LoVo (cell line): ENCODE measurements at places on chromosomes 11 and 22.

DNA sequence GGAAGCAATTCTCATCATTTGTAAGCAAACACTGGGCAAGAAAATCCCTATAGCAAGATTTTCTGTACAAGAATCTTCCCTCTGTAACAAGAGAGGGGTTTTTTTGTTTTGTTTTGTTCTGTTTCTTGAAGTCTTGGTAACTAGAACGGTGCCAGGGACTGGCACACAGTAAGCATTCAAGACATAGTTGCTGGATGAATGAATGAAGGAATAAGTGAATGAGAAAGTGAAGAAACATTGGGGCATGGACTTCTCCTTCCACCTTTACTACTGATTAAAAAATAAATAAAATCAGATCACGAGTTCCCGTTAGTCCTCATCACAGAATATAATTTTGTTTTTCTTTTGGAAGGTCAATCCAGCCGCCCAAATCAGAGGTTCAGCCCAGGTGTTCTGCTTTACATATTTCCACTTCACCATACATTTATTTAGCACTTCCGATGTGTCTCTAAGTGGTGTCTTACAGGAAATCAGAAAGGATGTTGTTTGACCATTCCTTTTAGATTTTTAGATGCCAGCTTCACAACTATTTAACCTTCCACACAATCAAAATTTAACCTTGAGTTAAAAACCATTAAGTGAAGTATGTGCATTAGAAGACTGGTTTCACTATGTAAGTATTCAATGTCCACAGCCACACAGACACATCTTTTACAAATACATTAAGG, 281.2 kb downstream of the CADM1 start:
- no peak for DNase-seq

DNA sequence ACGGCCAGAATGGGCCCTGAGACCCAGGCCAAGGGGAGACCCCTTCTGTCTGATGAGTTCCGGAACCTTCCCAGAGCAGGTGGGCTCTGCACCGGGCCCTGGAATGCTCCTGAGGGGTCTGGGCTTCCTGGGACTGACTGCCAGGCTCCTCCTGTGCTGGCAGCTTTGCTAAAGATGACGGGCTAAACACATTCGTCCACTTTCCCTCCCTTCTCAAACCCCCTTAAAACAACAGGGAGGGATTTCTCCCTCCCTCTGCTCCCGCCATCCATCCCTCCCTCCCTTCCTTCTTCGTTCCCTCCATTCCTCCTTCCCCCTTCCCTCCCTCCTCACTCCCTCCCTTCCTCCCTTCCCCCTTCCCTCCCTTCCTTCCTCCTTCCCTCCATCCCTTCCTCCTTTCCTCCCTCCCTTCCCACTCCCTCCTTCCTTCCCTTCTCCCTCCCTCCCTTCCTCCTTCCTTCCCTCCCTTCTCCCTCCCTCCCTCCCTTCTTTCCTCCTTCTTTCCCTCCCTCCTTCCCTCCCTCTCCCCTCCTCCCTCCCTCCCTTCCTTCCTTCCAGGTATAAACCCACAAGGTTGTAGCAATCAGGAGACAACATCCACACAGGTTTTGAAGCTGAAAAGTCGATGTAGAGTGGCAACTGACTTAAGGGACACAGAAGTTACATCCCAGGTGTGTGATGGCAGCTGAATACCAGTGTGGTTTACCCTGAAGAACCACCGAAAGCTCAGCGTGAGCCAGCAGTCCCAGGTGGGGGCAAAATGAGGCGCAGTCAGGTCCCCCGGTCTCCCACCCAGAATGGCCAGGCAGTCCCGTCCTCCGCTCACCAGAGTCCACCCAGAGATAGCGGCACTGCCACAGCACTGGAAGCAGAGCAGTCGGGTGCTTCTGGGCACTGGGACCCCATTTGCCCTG, 18.8 kb upstream of the MGAT3 start:
- DNase-seq, result no peak

DNA sequence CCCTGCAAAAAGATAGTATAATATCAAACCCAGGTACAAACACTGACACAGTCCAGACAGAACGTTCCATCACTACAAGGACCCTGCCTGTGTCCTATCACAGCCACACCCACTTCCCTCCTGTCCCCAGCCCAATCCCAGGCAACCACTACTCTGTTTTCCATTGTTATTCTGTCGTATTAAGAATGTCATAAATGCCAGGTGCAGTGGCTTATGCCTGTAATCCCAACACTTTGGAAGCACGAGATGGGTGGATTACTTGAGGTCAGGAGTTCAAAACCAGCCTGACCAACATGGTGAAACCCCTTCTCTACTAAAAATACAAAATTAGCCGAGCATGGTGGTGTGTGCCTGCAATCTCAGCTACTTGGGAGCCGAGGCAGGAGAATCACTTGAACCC, 89.0 kb downstream of the TRMU start:
- DNase-seq, result no peak

GRCh38 chr22:25169278-25170031, 30.2 kb upstream of the CRYBB3 start:
- DNase-seq, result no peak

GRCh38 chr22:32577591-32577990, 103.0 kb downstream of the FBXO7 start:
- DNase-seq, result no peak

DNA sequence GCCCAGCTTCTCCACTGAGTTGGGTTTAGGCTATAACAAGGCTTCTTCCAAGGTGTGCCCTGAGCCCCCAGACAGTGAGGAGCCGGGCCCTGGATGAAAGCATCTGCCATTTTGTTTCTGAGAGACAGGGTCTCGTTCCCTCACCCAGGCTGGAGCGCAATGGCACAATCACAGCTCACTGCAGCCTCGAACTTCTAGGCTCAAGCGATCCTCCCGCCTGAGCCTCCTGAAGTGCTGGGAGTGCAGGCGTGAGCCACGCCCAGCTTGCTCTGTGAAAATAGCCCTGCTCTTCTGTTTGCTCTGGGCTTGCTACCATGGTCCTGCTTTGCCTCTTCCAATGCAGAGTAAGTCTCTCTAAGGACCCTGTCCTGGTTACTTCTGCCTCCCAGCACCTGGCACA, 6.7 kb downstream of the DENND6B start:
- DNase-seq, result no peak

- DNase-seq, result no peak
These were observed 5.5 kb upstream of the MYO18B start for GRCh38 chr22:25736378-25737011.

DNA sequence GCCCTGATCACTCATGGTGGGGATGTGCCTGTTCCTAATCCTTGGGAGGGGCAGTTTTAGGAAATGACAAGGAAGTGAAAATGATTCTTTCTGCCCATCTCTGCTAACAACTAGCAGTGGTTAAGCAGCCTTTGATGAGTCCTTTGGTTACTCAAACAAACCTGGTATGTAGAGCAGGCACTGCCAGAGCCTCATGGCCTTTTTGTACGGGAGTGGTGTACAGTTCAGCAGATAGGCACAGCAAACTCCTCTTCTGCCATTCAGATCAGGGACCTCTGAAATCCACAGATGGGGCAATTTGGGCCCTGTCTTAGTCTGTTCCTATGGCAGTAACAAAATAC, 66.2 kb downstream of the FZD4 start:
- DNase-seq, result no peak

GRCh38 chr22:38107692-38108515, 2.6 kb downstream of the BAIAP2L2 start:
- DNase-seq, result peak; percentile 37

DNA sequence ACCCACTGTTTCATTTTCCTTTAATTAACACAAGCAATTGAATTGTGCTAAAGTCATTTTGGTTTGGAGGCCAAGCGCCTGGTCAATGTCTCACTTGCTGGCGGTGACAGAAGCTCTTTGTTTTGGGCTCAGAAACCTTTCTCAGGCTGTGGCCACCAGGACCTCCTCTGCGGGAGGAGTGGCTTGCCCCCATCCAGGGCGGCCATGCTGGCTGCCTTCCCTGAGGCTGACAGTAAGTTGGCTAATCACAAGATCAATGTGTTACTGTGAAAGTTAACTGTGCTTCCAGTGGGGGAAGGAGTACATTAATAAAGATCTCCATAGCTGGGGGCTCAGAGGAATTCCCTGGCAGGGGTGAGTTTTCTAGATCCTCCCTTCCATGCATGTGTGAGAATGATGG, 1074.5 kb downstream of the NTM start:
- DNase-seq, result no peak

DNA sequence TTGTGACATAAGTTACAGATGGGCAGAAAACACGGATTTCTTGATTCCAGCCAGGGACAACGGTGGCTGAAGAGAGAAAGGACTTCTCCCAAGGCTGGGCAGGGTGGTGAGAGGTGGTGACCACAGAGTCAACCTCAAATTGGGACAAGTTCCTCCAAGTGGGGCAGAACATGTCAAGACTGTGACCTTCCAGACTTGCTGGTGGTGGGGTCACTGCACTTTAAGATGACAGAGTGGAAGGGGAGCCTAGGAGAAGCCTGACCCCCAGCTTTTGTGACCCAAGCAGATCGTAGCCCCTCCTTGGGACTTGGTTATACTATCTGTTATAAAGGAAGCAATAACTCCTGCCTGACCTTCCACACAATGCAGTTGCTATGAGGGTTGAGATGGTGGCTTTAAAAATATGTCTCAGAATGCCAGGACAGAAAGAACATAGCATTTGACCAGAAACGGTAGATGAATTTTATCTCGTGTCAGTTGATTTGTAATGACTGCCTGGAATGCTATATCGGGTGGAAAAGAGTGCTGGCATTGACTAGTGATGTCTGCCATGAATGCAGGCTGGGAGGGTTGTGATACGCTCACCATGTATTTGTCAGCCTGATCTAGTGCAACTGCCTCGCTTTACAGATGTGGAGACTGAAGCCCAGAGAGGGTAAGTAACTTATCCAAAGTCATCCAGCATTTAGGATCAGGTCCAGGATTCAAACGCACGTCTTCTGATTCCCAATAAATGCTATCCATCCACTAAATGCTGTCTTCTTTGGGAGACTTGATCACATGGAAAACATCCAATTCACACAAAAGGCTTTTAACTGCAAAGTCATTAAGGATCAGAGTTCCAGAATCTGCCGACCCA, 18.3 kb downstream of the TST start:
- no peak for DNase-seq

- no peak for DNase-seq
These were observed 29.5 kb upstream of the FTH1 start for GRCh38 chr11:61996933-61997332.

GRCh38 chr11:10263929-10264328, 30.1 kb downstream of the SBF2 start:
- DNase-seq, result peak; percentile 9

DNA sequence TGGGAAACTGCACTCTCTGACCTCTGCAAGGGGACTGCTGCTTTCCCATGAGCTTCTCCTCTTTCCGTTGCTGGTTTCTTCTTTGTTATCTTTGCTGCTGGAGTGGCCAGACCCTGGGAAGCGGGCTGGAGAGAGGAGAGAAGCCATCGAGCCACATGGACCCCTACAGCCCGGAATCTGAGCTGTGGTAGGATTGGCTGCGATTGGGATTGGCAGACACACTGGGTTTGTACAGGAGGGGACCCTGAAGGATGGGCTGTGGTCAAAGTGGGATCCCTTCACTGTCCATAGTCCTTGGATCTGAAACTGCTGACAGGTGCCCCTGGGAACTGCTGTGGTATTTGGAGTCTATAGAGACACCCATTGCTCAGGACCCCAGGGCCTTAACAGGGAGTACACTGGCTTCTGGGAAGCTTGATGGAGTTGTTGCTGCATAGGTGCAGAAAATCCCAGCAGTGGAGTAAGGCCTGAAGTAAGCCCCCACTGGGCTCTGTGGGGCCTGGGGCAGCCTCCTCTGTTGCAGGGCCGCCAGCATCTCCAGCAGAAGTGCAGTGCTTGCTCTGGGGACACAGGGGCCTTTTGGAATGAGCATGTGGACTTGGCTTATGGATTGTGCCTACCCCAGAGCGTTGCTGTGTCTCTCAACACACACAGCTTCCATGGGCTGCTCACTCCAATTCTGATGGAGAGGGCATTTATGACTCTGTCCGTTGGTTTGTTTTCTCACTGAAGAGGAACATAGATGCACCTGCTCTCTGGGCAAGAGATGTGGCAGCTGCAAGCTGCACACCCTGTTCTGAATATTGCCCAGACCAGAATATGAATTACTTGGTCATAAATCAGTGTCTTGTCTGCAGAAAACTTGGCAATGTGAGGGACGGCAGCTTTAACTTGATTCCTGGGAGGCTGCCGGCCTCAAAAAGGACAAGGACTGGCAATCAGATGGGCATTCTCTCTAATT, 32.0 kb downstream of the BCR start:
- no peak for DNase-seq

- DNase-seq, result no peak
These were observed 13.0 kb upstream of the TBX1 start for GRCh38 chr22:19747551-19747950.
